ENCODE measurements at places on chromosomes 1 and 21.

- DNase-seq = peak; percentile 58
These were observed 2.2 kb upstream of the RUNX3 start for GRCh38 chr1:24932284-24932683.

- DNase-seq = no peak
These were observed 649.6 kb upstream of the PTBP2 start for GRCh38 chr1:96072021-96072420.

- DNase-seq = no peak
These were observed 89.9 kb upstream of the DSCAM start for GRCh38 chr21:40936771-40937261.

DNA sequence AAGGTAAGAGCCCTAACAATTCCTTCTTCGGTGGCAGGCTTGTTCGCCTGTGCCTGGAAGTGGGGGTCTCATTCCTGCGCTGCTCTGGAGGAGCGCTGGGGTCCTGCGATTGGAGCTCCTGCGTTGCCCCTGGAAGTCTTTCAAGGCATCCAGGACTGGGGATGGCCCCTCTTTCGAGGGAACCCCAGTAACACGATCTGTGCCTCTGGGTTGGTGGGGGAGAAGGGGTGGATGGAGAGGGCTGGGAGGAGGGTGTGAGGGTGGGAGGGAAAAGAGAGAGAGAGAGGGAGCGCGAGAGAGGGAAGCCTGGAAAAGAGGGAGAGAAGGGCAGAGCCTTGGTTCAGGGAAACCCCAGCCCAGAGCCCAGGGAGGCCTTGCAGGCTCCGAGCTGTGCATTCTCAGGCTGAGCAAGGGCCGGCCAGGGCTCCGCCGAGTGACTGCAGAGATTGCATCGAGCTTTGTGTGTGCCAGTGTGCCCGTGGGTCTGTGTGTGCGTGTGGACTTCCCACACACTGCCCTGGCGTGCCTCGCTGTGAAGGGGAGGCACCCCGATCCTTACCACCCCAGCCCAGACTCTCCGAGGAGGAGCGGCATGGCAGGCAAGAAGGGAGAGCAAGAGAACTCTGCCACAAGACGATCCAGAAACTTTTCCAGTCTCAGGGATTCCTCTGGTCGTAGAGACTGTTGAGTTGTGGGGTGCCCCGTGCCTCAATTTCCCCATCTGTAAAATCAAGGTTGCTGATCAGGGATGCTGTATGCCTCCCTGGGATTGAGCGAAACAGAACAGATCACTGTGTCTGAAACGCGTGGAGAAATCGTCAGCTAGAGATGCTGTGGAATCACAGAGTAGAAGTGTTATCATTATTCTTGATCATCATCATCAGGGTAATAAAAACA is 619 bp downstream of the BCL9 start:
- DNase-seq = no peak

DNA sequence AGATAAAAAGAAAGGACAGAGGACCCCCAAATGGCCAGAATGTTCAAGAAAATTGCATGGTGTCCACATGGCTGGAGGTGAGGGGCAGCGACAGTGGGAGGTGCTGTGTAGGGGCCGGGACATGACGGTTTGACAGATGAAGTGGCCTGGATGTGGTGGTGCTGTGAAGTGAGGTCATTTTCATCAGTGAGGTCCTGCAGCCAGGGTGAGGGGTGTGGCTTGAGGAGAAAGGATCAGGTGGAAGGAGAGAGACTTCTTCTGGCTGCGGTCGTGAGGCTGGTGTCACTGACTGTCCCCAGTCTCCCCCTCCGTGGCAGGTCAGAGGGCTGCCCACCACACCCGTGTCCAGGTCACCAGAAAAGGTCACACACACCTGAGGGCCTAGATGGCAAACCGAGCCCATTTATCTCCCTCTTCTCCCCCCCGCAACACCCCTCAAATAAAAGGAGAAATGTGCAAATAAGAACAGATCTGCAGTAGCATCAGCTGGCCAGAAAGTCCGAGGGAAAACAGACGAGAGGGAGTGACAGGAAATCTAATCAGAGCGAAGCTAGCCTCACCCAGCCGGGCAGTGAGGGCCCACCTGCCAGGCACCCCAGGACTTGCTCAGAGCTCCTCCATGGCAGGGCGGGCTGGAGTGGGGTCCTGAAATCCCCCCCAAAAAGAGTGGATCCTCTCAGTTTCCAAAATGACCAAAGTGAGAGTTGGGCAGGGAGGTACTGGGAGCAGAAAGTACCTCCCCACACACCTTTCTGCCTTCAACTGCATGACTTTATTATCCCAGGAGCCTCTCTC is 148.5 kb upstream of the EDN2 start:
- no peak for DNase-seq

GRCh38 chr1:35453031-35453430 is 104.2 kb downstream of the KIAA0319L start:
- DNase-seq = no peak

- no peak for DNase-seq
These were observed 21.8 kb upstream of the ADGRB2 start for GRCh38 chr1:31785947-31786290.

- no peak for DNase-seq
These were observed 13.7 kb downstream of the PABPC4 start for GRCh38 chr1:39562886-39563285.

- DNase-seq = no peak
These were observed 56.2 kb upstream of the SLC16A1 start for GRCh38 chr1:113012149-113012548.

GRCh38 chr21:28775071-28775470 is 217.6 kb downstream of the LTN1 start:
- DNase-seq = no peak

DNA sequence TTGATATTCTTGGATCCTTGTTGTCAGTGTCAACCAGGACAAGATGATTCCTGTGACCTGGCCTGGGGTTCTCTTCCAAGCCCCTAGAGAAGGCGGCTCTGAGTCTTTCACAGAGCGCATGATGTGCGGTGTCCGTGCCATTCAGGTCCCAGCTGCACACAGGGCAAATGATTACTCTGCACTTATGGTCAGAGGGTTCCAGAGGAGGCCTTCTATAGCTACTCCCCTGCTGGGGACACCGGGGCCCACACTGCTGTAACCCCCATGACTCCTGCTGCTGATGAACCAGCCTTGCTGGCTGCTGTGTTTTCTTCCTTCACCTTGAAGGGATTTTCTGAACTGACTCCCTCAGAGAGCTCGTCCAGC is 1.5 kb downstream of the PTGFRN start:
- DNase-seq = no peak

- no peak for DNase-seq
These were observed 5.4 kb upstream of the TOE1 start for GRCh38 chr1:45334308-45335245.

GRCh38 chr1:243482141-243483022 is 226.5 kb downstream of the SDCCAG8 start:
- DNase-seq = no peak

- no peak for DNase-seq
These were observed 232.0 kb upstream of the PLXNA2 start for GRCh38 chr1:208475951-208476845.

GRCh38 chr1:29415156-29415830 is 179.0 kb downstream of the PTPRU start:
- no peak for DNase-seq

DNA sequence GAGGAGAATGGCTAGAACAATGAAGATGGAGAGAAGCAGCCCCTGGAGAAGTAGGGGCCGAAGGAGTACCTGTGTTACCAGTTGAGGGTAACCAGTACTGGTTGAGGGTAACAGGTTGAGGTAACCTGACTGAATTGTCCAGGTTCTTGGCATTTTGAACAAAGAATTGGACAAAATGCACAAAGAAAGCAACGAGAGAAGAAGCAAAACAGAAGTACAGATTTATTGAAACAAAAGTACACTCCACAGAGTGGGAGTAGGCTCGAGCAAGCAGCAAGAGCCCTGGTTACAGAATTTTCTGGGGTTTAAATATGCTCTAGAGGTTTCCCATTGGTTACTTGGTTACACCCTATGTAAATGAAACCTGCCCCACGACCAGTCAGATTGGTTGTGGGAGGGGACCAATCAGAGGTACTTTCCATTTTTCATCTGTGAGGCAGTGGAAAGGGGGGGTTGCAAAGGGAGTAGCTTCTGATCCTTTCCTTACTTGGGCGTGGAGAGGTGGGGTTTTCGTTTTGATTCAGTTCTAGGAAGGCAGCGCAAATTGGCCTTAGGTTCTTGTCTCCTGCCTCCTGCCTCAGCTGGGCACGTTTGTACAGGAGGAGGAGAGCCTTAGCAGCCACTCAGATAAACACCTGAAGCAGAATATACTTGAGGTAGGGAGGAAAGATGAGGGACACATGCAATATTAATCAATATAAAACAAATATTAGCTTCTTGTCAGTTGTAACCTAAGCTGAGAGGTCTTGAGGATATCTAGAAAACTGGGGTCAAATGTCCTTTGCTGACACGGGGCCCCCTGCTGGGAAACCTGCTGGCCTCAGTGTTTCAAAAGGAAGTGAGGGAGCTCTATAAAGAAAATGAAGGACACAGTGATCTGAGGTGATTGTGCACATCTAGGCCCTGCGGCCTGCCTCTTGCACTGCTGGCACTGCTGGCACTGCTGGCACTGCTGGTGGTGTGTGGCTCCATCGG is 14.3 kb upstream of the LSM10 start:
- no peak for DNase-seq

DNA sequence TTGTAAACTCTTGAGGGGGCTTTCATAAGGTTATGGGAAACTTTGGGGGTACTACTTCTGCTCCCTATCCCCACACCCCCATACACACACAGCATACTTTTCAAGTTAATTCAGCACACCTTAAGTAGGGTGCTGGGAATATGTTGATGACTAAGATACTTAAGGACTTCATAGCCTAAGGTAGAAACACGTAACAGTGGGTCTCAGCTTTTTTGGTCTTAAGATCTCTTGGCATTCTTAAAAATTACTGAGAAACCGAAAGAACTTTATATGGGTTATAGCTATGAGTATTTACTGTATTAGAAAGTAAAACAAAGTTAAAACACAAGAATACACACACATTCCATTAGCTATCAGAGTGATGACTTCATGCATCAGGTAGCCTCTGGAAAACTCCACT is 2.1 kb downstream of the OTUD3 start:
- DNase-seq = no peak

GRCh38 chr1:154198756-154199562 is 7.1 kb upstream of the TPM3 start:
- DNase-seq = peak; percentile 2

DNA sequence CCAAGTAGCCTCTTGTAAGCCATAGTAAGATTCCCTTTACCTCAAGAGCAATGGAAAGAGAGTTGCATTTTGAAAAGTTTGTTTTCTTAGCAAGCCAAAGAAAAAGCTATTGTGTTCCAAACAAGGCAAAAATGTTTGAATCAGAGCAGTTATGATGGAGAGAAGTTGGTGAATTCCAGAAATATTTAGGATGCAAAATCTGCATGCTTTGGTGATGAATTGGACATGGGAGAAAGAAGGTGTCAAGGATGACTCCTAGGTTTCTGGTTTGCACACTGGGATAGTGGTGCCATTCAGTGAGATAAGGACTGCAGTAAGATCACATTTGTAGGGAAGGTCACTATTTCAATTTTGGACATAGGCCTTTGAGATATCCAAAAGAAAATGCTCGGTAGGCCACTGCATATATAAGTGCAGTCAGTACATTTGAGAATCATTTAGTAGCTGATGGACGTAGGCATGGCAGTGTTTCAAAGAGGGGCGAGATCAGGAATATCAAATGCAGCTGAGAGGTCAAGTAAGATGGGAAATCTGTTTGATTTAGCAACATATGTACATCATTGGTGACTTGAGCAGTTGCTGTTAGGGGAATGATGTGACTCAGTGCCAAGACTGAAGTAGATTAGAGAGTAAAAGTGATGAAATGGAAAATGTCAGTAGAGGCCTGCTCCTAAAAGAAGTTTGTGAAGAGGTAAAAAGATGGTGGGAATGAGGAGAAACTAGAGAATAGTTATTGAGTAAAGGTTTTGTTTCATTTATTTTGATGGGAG is 33.9 kb upstream of the GPR25 start:
- no peak for DNase-seq

GRCh38 chr1:100308777-100309176 is 42.8 kb downstream of the RTCA start:
- DNase-seq = no peak

DNA sequence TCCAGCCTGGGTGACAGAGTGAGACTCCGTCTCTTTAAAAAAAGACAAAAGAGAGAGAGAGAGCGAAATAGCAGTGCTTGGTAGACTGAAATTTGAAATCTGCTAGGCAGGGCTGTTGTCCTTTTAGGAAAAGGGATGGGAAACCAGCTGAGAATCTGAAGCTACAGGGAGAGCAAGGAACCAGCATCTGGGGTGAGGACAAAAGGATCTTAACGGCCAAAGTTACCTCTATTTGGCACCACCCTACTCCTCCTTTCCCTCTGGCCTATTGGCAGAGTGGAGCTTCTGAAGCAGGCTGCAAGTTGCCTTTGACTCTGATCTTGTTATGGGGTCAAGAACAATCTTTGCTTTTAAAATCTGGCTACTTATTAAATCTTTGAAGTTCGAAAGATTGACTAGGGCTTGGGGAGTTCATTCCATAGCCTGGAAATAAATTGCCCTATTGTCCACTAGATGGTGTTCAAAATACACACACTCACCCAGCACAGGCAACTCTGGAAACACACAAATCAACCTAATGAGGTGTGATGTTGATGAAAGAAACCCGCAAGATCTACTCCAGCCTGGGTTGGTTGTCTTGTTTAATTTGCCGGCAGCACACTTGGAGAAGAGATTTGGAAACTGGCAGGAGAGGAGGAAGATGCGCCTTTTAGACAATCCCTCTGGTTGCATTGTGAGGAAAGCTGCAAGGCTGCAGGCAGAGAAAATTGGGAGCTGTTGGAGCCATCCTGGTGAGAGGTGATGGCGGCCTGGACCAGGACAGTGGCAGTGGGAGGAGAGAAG is 16.5 kb upstream of the PARP1 start:
- DNase-seq = no peak

- DNase-seq = no peak
These were observed 1388.1 kb downstream of the AMY1C start for GRCh38 chr1:105137543-105138457.

DNA sequence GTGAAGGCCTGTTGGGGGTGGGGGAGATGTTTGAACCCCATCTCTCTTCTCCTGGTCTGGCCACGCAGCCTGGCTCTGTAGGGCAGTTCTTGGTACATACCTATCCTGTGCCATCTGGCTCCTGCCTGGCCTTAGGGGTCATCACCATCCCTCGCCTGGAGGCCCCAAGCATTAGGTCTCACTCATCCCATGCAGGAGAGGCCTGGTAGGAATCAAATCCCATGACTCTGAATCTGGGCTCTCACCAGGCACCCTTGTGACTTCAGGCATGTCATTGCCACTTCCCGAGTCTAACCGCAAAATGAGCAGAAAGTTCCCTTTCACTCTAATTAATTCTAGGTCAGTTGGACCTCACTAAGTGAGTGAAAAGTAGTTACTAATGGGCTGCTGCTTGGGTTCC is 37.2 kb downstream of the ETNK2 start:
- DNase-seq = no peak

GRCh38 chr21:31140025-31140424 is 101.7 kb upstream of the KRTAP19-8 start:
- no peak for DNase-seq

GRCh38 chr1:184669391-184669790 is 85.3 kb downstream of the EDEM3 start:
- DNase-seq = no peak

DNA sequence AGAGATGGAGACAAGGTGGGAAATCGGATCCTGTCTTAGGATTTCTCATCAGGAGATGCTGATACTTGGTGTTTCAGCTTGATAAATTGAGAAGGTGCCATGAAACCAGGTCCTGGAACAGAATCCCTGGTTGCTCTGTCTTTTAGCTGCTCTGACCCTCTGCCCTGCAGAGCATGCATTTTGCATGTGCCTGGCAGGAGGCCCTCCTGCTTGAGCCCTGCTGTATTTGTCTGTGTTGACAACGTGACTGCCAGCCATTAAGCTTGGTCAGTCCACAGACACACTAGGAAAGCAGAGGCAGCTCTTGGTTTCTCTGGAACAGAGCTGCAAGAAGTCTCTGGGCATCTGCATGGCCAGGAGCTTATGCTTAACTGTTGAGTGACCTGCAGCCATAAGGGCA is 2.5 kb downstream of the SLC25A44 start:
- no peak for DNase-seq

All from activated CD4-positive, CD25-positive, alpha-beta regulatory T cell (primary cell).